Posterior cingulate gyrus (tissue), 11 donors: ENCODE measurements at places on chromosomes 1 and 21.

GRCh38 chr1:66258404-66259105 lies 275.4 kb upstream of the SGIP1 start:
- no peak for DNase-seq

- DNase-seq: no peak
Measured at GRCh38 chr21:43684424-43684823, 25.1 kb downstream of the RRP1B start.

DNA sequence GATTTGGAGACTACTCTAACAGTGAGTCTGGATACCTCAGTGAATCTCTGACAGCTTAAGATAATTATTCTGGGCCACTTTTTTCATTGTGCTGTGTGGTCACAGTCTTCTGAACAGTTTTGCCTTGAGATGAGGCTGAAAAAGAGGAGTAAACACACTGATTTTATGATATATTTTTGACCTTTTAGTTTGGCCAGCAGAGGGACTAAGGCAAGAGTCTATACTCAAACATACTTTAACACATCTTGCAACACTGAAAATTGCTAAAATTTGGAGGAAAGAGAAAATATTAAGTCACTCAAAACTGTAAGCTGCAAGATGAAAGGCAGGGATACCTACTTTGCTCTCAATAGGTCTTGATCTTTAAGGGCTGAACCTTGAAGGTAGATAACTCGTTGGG lies 182.7 kb downstream of the KCNT2 start:
- no peak for DNase-seq

GRCh38 chr1:20705203-20705755 lies 12.5 kb downstream of the KIF17 start:
- DNase-seq: no peak

DNA sequence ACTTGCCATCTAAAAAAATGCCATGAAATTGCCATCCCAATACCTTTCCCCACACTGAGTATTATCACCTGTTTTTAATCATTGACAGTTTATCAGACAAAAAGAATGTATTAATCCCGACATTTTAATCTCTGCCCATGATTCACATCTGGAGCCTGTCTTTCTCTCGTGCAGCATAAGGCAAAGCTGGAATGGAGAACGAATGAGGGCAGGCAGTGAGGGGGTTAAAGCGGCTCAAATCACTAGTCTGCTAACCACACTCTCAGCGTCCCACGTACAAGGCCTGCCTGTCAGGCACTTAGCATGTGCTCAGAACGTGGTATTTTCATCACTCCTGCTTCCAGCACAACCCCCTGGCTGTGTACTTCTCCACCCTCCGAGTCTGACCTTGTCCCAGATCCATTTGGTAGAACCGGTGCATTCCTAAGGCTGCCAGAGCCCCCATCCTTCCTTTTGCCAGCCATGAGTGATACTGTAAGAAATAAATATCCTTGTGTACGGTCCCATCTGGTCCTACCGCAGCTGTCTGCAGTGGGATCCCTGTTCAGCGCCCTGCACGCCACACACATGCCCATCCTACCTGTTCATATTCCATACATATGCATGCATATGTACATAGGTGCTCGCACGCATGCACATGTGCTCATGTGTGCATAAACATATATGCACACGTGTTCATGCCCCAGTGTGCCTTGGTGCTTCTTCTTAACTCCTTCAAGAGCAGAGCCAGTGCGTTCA lies 34.6 kb upstream of the FHAD1 start:
- no peak for DNase-seq

- DNase-seq: no peak
Measured at GRCh38 chr1:113282893-113283285, 107.4 kb upstream of the MAGI3 start.

DNA sequence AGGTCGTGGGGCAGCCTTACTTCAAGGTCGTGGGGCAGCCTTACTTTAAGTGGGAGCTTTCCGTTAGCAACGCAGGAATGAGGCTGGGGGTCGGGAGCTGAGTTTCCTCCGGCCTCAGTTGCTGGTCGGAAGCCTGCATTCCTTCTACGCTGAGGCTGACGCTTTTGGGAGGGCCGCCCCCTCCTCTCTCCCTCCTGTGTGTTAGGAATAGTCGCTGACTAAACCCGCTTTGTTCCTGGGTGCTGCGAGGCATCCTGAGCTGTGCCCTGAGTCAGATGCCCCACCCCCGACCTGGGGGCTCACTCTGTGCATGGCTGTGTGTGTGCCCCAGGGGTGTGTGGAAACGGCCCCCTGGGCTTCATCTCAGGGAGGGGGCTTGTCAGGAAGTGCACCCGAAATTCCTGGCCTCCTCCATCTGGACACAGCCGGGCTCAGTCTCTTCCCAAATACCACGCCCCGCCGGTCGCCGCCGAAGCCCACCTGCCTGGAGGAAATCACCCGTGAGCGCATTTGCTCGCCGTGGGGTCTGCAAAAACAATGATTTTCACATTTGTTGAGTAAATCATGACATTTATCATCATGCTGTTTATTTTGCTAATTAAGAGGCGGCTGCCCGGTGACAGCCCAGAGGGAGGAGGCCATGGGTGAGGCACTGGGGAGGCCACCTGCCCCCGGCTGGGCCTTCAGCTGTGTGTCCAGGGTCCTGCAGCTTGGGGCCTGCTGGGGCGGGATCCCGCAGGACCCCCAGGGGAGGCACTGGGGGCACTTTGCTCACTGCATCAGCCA lies 121.4 kb downstream of the PRDM16 start:
- no peak for DNase-seq

DNA sequence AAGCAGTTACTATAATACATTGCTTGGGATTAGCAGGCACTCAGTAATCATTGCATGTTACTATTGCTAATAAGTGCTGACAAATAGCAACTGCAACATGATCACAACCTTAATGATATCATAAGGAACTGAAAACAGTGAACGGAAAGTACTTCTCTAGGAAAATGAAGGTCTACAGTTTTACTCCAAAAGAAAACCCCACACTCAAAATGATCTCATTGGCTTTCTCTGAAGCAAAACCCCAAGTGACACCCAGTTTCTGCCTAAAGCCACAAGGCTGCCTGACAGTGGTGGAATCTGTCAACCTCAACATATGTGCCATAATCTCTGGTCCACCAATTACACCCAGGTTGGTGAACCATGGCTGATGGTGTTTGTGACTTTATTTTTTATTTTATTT lies 137.6 kb downstream of the PTGER3 start:
- DNase-seq: no peak

DNA sequence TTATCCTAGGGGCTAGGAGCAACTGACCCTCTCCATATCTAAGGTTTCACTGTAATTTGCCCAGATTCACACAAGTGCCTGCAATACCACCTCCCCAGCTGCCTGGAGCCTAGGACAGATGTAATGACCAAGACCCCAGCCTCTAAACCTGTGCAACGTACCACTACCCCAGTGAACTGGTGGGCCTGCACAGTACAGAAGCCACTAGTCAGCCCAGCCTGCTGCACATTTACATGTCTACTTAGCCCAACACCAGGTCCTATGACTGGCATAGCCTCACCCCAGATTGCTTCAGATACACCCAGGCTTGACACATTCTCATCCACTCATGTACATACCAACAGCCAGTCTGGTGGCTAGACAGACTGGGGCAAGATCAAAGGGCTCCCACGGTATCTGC lies 1336.6 kb downstream of the BRINP3 start:
- no peak for DNase-seq

DNA sequence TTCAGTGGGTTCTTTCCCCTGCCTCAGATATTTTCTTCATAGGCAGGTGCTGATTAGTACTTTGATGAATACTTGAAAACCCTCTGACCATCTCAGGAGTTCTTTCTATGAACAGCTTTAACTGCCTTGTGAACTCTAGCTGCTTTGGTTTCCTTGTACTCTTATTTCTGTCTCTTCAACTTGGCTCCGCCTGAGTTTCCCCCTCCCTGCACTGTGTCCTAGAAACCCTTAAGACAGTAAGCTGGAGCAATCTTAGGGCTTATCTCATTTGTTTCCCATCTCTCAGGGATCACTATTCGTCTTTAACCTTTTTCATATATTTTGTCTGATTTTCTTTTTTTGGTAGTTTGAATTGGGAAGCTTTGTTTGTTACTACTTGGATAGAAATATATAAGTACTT lies 99.1 kb downstream of the PKN2 start:
- no peak for DNase-seq

DNA sequence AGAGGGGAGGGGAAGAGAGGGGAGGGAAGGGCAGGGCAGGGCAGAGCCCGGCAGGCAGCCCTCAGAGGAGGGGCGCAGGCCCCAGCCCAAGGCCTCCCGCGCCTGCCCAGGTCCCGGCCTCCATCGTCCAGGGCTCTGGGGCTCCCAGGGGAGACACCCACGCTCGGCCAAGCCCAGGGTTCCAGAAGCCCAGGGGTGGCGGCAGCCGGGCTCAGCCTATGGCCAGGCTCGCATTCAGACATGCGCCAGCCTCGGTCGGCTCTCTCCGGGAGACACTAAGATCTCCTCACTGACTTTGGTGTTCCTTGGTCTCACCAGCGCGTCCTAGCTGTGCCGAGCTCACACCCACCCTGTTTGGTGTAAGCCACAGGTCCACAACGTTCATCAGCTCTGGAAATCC lies 7.1 kb upstream of the ANKRD65 start:
- DNase-seq: no peak

DNA sequence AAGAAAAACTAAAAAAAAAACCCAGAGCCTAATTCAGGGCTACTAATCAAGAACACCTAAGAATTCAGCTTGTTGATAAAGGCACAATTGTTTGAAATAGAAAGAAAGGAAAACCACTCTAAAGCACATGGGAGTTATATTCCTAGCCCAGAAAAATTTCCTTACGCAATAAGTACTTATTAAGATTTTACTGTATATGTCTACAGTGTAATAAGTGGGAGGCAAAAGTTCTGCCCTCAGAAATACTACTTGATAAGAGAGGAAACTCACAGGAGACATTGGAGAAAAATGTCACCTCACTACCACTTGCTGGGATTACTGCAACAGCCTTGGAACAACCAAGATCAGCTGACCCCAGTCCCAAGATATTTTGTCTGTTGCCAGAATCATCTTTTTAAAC lies 66.1 kb downstream of the IARS2 start:
- DNase-seq: no peak

DNA sequence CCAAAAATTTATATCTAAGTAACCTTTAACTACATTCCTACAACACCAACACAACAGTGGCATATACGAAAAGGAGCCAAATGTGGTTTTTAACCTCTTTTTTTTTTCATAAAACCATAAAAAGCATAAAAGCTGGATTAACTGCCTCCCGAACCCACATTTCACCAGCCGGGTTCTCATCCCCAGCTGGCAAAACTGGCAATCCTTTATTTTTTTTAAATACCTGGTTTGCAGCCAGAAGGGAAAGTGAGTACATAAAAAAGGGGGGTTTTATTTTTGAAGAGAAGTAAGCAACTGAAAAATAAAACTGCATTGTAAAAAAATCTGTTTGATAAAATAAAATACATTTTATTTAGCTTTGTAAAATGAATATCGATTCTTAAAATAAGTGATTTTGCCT lies 295.4 kb downstream of the AKT3 start:
- DNase-seq: no peak
